ENCODE measurements at places on chromosomes 4 and X. TPM values are rescaled to one million over a fixed set of nuclear protein-coding genes. Genes with fewer than 3 reads are reported as not detected.

DNA sequence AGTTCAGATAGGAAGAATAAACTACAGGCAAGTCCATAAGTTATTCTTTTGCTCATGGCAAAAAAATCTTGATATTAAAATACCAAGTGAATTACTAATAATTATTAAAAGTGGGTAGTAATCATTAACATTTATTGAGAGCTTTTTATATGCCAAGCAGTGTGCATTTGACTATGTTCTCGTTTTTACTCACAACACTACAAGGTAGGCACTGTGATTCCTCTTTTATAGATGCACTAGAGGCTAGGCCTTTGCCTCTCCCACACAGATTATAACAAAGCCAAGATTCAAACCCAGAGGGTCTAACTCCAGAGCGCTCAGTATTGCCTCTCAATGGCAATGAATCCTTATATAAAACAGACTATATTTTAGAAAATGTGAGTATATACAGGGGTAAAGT lies 254.2 kb downstream of the NAF1 start:
- no peaks in the 10 kb centered on the region for H3K27me3 ChIP-seq
- no peak for DNase-seq
- no peaks in the 10 kb centered on the region for H3K4me1 ChIP-seq
- no peak overlapping the region for H3K4me3 ChIP-seq
- H3K27ac ChIP-seq = no peak overlapping the region

DNA sequence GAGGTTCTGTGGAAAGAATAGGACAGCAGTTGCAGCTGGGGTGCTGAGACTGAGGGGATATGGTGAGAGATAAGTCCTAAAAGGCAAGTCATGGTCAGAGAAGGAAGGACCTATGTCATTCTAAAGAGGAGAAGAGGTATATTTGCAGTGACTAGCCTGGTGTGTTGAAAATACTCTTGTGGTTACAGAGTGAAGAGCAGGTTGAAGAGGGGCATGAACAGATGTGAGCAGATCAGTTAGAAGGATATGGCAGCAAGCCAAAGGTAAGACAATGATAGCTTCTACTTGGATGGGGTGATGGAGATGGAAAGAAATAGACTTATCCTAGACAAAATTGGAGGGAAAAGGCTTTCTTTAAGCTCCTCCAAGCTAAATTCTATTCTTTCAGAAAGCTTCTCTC lies 469.8 kb upstream of the CPEB2 start:
- peaks cover 2% of the 10 kb centered on the region for H3K36me3 ChIP-seq
- DNase-seq = no peak
- H3K27ac ChIP-seq = no peak overlapping the region
- no peak overlapping the region for H3K4me3 ChIP-seq
- no peaks in the 10 kb centered on the region for H3K27me3 ChIP-seq

DNA sequence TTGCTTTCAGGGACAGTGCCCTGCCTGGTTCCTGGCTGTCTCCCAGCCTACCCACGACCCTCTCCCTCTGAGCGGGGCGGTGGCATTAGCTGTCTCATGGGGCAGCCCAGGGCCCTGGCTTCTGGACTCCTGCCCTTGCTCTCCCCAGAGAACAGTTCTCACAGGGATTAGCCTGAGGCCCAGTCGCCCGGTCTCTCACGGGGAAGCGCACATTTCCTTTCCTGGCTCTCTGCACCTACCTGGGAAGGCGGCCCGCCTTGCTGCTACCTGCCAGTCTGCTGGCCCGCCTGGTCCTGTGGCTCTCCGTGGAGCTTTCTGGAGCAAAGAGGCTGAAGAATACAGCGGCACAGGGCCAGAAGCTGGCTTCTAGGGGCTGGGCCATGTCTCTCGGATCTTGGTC lies 128.4 kb downstream of the FHDC1 start:
- H3K4me1 ChIP-seq = peaks cover 9% of the 10 kb centered on the region
- H3K27me3 ChIP-seq = no peaks in the 10 kb centered on the region
- peak; percentile 67 for DNase-seq
- no peaks in the 10 kb centered on the region for H3K36me3 ChIP-seq
- no peak overlapping the region for H3K4me3 ChIP-seq
- H3K27ac ChIP-seq = no peak overlapping the region

DNA sequence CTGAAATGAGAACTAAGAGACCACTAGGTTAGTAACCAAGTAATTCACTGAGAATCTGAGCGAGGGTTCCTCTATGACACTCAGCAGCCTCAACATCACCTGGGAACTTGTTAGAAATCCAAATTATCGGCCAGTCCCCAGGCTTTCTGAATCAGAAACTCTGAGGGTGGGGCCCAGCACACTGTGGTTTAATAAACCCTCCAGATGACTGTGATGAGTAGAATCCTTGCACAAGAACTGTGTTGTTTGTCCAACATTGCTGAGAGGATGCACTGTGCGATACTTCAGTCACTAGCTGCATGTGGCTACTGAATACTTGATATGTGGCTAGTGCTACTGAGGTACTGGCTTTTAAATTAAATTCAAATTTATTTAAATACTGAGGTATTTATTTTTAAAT lies 243.9 kb downstream of the MAML3 start:
- H3K4me3 ChIP-seq = no peak overlapping the region
- H3K4me1 ChIP-seq = no peaks in the 10 kb centered on the region
- H3K36me3 ChIP-seq = no peaks in the 10 kb centered on the region
- H3K27me3 ChIP-seq = no peaks in the 10 kb centered on the region

DNA sequence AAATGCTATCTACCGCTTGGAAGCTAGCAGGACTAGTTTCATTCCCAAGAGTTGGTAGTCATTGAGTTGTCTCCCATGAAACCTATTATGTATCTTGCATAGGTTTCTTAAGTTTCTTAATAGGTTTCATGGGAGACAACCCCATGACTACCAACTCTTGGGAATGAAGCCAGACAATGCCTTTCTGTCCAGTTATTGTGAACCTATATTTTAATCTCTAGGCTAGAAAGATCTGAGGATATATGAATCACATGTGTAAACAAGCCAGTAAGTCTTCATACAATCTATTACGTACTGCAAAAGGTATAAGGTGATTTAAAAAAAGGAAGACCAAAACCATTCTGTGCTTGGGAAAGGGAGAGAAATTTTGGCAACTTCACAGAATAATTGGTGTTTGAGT lies 162.6 kb downstream of the INPP4B start:
- H3K36me3 ChIP-seq = no peaks in the 10 kb centered on the region
- no peak for DNase-seq
- H3K4me3 ChIP-seq = no peak overlapping the region
- no peaks in the 10 kb centered on the region for H3K27me3 ChIP-seq
- no peaks in the 10 kb centered on the region for H3K4me1 ChIP-seq

- no peak overlapping the region for H3K27ac ChIP-seq
- no peaks in the 10 kb centered on the region for H3K4me1 ChIP-seq
- no peaks in the 10 kb centered on the region for H3K36me3 ChIP-seq
- no peak overlapping the region for H3K4me3 ChIP-seq
- no peak for DNase-seq
- no peaks in the 10 kb centered on the region for H3K27me3 ChIP-seq
These were observed 22.2 kb downstream of the SMPX start for GRCh38 chrX:21735768-21736127.

Gene PRKG2
- total RNA-seq = 1.9 TPM

DNA sequence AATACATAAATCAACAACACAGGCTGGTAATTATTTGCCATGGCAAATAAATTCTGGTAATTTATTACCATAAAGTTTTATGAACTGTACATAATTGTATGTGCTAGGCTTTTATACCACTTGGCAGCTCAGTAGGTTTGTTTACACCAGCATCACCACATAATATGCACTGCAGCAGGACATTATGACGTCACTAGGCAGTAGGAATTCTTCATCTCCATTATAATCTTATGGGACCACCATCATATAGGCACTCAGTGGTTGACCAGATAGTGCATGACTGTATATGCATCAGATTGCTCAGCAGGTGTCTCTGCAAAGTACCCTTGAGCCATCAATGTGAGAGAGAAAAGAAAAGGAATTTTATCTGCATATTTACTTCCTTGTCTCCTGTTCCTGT lies 295.4 kb downstream of the CFAP47 start:
- H3K4me1 ChIP-seq = peaks cover 10% of the 10 kb centered on the region
- DNase-seq = no peak
- no peak overlapping the region for H3K27ac ChIP-seq
- no peaks in the 10 kb centered on the region for H3K36me3 ChIP-seq

DNA sequence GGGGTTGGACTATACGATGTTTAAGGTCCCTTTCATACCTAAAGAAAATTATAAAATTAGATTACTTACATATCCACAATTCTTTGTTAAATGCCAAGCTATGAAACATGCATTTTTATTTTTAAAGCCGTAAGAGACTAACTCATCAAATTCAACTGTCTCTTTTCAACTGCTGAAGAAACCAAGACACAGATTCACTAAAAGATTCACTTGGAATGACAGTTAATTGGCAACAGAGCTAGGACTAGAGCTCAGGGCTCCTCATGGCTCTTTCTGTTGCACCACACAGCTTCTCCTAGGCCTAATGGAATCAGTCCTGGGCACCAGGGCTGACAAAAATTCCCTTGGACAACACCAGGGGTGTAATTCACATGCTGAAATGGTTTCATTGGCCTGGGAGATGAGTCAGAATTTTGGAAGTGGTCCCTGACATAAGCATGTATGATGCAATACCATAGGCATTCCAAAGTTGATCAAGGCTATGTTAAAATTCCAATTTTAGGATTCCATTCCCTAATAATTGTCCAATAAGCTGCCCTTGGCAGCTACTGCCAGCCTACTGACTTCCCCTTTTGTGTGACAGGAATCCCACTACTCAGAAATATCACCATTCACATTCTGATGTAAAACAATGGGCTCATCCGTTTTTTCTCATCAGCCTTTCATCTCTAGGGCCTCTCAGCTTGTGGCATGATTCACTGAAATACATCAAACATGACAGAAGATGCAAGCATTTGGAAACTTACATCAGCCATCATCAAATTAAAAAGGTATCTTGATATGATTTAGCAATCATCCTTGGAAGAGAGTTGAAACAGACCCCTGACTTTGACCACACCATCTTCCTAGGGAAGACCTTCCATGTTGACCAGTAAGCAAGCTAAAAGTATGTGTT lies 54.2 kb downstream of the PLAC1 start:
- peaks cover 5% of the 10 kb centered on the region for H3K4me1 ChIP-seq
- H3K27ac ChIP-seq = no peak overlapping the region
- H3K36me3 ChIP-seq = peaks cover 6% of the 10 kb centered on the region

- H3K4me1 ChIP-seq = no peaks in the 10 kb centered on the region
- no peak for DNase-seq
- H3K36me3 ChIP-seq = no peaks in the 10 kb centered on the region
- no peaks in the 10 kb centered on the region for H3K27me3 ChIP-seq
- H3K4me3 ChIP-seq = no peak overlapping the region
These were observed 63.8 kb downstream of the PRDM5 start for GRCh38 chr4:120858776-120859175.

- H3K36me3 ChIP-seq = peaks cover 25% of the 10 kb centered on the region
- H3K4me1 ChIP-seq = no peaks in the 10 kb centered on the region
- no peaks in the 10 kb centered on the region for H3K27me3 ChIP-seq
- no peak overlapping the region for H3K27ac ChIP-seq
- H3K4me3 ChIP-seq = no peak overlapping the region
These were observed 170.8 kb upstream of the NUDT6 start for GRCh38 chr4:123093236-123093635.

Data from H9 (cell line).